IgD-negative memory B cell (primary cell): ENCODE measurements at places on chromosomes 2 and 18. TPM values are rescaled to one million over a fixed set of nuclear protein-coding genes. Genes with fewer than 3 reads are reported as not detected.

DNAJC5G gene
- polyA plus RNA-seq, result not detected

PLB1 gene
- not detected for polyA plus RNA-seq

C18orf54 gene
- polyA plus RNA-seq, result 0.99 TPM

ZNF519 gene
- polyA plus RNA-seq, result 7.3 TPM

FOXI3 gene
- not detected for polyA plus RNA-seq

AQP12A gene
- polyA plus RNA-seq, result not detected
